ENCODE measurements at places on chromosomes 3 and 15.

- DNase-seq = no peak
Observed at GRCh38 chr3:48756640-48757039, 39.6 kb upstream of the IP6K2 start.

DNA sequence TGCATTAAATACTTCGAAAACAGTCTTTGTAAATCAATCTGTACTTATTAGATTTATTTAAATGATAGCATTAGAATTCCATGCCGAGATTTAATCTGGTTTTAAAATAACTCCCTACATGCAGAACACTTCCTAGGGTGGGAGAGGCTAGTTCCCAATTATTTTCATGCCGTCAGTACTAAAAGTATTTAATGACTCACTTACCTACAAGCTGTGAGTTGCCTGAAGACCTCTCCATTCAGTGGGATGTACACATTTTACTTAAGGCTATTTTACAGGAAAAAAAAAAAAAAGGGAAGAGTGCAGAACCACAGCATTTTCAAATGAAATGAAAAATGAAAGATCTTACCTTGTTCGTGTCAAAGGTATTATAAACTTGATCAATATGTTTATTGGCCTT lies 469 bp downstream of the GUCA1C start:
- no peak for DNase-seq

- DNase-seq = no peak
Observed at GRCh38 chr3:21398461-21398860, 352.5 kb downstream of the ZNF385D start.

GRCh38 chr3:106943071-106943470 lies 434.2 kb upstream of the CCDC54 start:
- no peak for DNase-seq

DNA sequence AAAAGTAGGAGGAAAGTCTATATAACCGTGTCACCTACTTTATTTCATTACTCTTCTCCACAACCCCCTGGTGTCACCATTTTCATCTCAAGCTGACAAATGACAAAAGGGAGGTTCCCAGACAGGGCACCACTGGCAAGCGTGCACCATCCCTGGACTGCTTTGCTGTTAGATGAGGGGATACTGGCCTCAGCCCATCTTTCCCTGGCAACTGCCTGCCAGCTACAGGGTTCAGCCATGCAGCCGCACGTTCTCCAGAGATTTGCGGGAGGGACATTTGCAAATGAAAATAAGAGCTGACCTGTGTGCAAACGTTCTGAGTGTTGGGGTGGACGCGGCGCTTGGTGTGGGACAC lies 660 bp downstream of the UROC1 start:
- DNase-seq = no peak

DNA sequence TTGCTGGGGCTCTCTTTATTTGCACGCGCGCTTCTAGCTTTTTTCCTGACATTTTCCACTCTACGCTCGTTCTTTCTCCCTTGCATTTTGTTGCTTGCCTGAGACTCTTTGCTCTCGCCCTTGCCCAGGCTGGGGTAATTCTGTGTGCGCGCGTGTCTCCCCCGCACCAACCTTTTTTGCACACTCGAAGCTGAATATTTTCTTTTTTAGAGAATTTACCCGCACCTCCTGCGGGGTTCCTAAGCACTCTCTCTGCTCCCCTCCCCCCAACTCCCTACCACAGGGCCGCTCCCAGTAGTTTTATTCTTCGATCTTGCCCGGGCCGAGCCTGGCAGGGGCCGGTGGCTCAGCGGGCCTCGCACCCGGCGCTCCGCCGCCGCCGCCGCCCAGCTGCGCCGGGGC lies 732 bp downstream of the FAM43A start:
- DNase-seq = no peak

DNA sequence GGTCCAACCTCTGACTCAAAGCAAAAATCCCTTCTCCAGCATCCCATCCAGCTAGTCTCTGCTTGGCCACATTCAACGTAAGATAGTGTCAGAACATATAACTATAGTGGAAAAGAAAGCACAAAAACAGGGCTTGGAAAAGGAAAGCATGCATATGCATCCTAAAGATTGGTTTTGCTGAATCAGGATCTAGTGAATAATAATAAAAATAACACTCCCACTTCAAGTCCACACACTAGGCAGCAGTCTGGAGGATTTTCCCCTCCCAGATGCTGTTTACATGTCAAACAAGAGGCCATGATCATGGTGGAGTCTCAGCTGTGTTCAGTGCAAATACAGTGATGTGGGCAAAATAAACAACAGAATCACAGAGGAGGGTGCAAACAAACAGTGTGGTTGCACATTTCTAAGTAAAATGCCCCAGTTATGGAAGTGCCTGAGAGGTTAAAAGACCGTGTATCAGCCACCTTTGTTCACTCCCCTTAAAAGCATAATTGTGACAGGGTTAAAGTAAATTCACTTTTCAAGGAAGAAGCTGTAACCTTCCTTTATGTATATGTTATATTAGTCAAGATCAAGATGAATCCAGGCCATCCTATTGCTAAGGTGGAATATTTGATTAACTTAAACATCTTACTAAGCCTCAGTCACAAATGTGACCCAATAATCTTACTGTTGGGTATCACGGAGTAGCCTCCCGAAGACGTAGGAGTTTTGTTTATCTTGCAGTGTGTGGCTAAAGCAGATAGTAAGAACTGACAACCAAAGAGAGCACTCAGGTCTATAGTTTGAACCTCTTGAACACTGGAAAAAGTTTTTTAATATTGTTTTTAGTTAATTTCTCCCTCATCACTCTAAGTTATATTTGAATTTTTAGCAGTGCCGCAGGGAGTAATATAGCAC lies 424.5 kb downstream of the SOX2 start:
- DNase-seq = no peak

Data from activated CD8-positive, alpha-beta T cell treated with anti-CD3 and anti-CD28 coated beads for 36 hours (primary cell).